ENCODE measurements at places on chromosomes 16 and 17. TPM values are rescaled to one million over a fixed set of nuclear protein-coding genes. Genes with fewer than 3 reads are reported as not detected.

DNA sequence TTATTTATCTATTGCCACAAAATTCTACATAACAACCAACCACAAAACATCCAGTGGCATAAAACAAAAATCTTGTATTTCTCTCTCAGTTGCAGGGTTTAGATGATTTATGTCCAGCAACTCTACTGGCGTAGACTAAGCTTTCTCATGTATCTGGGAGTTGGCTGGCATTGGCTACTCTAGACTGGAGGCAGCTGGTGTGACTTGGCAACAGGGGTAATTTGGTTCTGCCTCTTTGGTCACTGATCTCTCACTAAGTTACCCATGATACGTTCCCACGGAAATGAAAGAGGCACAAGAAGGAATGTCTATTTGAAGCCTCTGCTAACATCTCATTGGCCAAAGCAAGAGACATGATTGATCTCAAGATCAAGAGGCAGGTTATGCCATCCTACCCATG lies 144.0 kb downstream of the HS3ST3B1 start:
- DNase-seq, result no peak

GRCh38 chr17:78677303-78678221 lies 100.4 kb upstream of the DNAH17 start:
- DNase-seq, result no peak

CYTH1 gene
- total RNA-seq, result 21.7 TPM

GRCh38 chr16:58110571-58111301 lies 18.4 kb downstream of the CFAP20 start:
- DNase-seq, result no peak

DNA sequence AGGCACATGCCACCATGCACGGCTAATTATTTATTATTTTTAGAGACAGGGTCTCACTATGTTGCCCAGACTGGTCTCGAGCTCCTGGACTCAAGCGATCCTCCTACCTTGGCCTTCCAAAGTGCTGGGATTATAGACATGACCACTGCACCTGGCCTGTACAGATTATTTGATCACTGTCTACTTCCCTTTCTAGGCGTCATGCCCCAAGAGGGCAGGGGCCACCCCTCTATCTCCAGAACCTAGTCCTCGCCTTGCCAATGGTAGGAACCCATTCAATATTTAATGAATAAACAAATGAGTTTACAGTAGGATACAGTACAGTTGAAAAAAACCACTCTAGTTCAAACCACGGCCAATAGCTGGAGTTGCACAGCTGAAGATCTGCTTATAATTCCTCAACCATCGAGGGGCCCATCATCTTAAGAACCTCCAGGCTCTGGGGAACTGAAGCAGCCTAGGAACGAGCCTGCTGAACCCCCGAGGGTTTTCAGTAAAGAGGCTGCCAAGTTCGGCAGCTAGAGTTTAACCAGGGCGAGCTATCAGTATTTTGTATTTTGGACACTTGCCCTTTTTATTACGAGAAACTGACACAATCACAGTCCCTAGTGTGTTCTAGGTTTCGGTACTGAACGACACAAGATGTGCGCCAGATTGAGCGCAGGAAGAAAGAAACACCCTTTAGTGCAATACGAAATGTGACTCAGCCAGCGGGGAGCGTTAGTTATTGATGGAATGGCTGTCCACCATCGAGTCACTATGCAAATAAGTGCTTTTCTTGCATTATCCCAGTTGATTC lies 14.6 kb downstream of the ADCY9 start:
- DNase-seq, result no peak

DNA sequence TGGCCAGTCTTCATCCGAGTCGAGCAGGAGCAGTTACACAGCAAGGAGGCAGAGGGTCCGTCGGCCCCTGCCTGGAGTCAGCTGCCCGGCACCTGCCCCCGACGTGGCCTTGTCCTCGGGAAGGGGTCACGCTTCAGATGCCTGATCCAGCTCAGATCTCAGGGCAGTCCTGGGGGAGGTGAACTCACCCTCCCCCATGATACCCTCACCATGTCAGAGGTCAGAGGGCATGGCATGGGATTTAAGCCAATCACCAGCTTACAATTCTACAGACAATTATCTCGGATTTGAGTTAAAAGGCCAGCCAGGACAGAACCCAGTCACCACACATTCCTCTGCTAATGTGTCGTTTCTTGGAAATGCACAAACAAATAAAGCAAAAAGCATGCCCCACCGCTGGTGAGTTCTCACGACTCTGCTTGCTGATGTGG lies 211.3 kb downstream of the FOXL1 start:
- no peak for DNase-seq

TMEM114 gene
- not detected for total RNA-seq

All from G401 (cell line).